ENCODE measurements at places on chromosomes 12 and 14.

DNA sequence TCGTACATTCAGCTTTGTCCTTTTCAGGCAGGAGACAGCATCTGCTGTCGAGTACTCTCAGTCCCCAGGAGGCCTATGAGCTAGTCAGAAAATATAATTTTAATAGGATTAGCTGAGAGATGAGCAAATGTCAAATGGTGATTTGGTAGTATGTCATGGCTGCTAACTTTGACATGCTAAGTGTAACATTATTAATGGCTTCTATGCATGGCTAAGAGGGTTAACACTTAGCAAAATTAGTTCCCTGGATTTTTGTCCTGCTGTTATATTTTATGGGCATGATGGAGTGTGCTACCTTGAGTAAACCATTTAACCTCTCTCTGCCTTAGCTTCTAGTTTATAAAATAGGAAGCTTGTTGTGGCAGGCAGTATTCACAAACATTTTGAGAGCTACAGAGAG is 2.9 kb upstream of the PCNX1 start:
- no peak for DNase-seq

DNA sequence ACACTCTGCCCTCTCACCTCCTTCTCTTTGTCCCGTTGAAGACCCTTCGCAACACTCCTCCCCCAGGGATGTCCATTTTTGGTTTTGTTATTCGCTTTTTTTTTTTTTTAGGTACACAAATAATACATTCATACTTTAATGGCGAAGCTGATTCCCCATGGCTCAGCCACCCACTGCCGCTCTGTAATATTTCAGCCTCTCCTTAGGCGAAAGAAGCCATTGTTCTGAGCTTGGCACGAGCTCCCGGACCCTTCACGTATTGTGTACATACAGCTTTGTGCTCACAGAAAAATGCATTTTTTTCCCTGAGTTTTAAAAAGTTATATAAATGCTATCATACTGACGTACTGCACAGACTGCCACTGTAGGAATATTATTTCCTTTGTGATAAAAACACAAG is 115.0 kb downstream of the TMEM132C start:
- no peak for DNase-seq

- no peak for DNase-seq
Observed at GRCh38 chr14:102187044-102187443, 47.3 kb downstream of the WDR20 start.

GRCh38 chr12:64192644-64193444 is 29.3 kb downstream of the KICS2 start:
- DNase-seq: peak; percentile 41

DNA sequence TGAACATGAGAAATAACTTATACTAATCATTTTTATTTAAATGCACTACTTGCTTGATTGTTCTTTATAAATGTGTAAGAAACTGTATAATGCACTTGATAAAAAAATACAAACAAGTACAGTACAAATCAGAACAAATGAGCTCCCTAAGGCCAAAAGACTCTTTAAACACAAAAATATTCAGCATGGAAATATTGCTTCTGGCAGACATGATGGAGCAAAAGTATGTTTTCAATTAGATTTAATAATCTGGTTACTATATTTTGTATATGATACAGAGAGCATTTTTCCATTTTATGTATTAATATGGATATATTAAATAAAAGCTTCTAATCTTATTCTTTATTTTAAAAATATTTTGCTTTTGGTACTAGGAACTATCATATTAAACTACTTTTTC is 800.2 kb upstream of the LRFN5 start:
- DNase-seq: no peak

GRCh38 chr12:120999191-121000120 is 16.8 kb downstream of the C12orf43 start:
- no peak for DNase-seq

DNA sequence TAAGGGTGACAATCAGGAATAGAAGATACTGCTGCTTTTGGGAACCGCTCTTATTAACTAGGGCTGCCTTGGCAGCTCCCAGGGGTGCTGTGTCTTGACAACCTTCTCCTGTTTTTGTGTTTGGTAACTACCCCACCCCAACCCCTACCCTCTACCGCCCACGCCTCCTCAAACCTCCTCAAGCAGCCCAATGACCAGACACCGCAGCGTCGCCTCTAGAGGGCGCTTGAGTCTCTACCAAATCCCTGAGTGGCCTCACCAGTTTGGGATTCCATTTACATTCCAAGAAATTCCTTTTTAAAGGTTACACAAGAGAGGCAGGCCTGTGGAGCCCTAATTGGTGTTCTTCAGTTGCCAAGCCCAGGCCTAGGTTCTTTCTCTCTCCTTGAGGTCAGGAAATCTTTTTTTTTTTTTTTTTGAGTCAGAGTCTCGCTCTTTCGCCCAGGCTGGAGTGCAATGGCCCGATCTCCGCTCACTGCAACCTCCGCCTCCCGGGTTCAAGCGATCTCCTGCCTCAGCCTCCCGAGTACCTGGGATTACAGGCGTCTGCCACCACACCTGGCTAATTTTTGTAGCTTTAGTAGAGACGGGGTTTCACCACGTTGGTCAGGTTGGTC is 72.4 kb upstream of the USP44 start:
- DNase-seq: peak; percentile 66

DNA sequence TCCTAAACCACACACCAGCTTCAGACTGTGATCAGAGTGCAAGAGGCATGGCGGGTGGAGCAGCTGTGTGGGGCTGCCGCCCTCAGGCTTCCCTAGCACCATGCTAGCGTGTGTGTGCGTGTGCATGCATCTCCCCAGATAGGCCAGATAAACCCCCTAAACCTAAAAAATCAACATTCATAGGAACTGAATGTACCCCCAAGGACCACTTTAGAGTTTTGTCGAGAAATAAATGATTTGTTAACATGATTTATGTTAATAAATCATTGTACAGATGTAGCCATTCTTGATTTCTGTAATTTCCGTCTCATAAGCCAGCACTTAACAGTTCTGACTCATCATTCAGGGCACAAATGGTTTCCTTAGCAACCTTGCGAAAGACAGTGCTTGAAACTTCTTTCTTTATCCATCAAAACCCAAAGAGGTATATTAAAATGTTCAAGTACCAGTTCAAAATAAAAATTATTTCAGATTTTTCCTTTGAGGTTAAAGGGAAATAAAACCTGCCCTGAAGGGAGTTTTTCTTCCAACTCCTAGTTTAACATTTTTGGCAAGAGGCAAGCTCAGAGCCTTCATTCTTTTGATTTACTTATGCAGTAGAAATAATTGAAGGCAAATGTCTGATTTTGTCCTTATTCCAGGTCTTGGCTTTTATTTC is 206.2 kb upstream of the RGS6 start:
- DNase-seq: no peak

DNA sequence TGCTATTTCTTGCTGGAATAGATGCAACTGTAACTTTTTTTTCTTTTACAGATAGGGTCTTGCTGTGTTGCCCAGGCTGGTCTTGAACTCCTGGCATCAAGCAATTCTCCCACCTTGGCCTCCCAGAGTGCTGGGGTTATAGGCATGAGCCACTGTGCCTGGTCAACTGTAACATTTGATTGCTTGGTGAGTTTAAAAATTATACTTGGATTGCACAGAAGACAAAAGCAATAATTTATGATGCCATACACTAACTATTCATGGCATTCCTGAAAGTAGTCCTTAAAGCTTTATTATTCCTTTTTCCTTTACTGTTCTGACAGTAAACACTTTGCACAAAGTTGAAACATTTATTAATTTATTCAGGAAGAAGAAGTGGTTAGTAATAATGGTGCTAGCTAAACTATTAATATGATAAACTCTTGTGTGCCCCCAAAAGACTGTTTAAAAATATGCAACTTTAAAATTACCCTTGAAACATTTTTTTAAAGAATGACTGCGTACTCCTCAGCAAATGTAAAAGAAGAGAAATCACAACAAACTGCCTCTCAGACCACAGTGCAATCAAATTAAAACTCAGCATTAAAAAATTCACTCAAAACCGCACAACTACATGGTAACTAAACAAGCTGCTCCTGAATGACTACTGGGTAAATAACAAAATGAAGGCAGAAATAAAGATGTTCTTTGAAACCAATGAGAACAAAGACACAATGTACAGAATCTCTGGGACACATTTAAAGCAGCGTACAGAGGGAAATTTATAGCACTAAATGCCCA is 8.3 kb downstream of the PTPRB start:
- DNase-seq: no peak

DNA sequence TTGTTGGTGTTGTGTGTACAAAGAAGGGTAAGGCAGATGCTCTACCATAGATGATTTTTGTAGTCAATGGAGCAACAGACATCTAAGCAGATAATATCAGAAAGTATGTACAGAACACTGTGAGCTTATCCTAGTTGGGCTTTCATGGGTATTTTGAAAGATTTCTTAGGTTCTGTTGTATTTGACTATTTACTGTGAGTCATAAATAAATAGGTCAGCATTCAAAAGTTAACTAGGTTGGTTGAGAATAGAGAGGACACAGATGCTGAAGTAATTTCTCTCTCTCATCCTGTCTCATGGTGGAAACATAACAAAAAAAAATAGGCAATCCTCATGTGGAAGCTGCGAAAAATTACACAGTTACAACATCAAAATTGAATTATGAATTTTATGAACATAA is 413.5 kb downstream of the CCDC91 start:
- no peak for DNase-seq

DNA sequence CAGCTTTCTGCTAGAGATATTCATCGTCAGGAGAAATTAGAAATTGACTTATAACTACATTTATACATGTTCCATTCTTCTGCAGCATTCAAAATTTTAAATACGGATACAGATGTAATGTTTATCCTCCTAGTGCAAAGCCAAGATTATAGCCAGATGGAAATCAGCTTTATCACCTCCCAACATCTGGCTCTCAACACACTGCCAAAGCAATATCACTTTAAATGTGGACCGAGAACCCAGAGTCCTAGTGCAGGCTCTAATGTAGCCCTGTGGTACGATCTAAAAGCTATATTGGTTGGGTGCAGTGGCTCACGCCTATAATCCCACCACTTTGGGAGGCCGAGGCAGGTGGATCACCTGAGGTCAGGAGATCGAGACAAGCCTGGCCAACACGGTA is 6.5 kb downstream of the MLH3 start:
- DNase-seq: no peak

DNA sequence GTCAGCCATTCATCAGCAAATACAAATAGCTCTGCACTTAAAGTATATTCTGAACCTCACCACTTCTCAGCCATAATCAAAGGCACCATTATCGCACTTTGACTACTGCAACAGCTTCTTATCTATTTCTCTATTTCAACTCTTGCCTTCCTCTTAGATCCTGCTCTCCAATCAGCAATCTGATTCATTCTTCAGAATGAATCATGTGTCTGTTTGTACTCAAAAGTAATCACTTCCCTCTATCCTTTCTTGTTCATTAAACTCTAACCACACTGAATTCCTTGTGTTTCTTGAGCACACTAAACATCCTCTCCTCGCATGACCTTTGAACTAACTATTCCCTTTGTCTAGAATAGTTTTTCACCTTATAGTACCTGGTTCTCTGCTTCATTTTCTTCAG is 12.8 kb upstream of the OR4E1 start:
- DNase-seq: no peak

- DNase-seq: no peak
Observed at GRCh38 chr12:108123402-108123801, 5.7 kb upstream of the WSCD2 start.

GRCh38 chr12:102567031-102567985 is 86.9 kb upstream of the IGF1 start:
- DNase-seq: no peak

DNA sequence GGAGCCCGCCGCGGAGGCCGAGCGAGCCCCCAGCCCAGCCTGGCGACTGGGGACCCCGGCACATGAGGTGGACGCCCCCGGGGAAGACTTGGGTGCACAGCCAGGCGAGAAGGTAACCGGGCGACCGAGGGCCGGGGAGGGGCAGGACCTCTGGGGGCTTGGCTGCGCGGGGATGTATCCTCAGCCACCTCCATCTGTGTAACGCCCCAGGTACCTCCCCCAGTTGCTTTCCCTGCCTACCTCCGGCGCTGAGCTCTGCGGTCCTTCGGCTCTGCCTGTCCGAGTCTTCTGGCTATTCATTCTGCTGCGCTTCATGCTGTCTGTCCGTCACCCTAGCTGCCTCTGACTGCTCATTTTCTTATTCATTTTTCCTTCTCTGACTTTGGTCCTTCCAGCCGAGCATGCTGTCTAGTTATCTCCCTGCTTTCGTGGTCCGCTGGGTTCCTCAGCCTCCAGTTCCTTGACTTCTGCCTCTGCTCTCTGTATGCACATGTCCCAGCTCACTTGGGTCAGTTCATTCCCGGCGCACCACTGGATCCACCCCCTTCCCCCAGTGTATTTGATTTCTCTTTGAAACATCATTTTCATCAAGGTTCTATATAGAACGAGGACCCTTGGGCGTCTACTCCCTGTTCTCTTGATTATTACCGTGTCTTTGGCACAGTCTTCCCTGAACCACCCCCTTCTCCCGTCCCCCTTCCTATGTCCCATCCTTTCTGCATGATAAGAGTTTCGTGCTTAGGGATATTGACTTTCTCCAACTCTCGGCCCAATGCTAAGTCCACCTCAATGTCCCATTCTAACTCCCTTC is 612 bp downstream of the PHC1 start:
- DNase-seq: peak; percentile 73

DNA sequence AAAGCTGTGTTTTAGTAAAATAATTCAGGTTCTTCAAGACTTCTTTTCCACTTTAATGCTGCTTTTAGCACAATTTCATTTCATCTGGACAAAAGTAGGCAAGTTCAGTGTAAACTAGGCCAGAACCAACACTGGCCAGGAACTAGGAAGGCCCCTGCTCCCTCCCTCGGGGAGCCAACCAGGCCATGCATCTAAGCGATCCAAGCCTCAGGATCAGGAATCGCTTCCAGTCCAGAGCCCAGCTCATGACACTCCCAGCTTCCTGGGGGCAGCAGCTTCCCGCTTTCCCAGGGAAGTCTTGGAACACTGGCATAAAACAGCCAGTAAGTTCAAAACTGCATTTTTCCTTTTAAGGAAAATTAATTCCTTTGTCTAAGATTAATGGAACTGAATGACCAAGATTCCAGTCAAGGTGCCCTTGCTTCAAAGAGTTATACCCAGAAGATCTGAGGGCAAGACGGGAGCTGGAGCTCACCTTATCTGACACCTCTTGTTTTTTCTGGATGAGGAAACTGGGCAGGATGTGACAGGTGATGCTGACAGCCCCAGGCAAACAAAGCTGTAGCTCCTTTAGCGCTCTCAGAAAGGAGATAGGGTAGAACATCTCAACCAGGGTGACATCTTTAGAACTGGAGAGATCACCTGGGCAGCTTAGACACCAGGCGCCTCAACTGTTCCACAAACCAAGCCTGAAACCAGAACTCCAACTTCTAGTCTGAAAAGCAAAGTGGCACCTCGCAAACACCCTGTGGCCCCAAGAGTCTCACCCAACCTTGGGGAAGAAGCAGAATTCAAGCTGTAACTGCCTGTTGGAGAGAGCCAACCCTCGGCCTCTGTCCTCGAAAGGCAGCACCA is 61.4 kb upstream of the PNMA1 start:
- no peak for DNase-seq

DNA sequence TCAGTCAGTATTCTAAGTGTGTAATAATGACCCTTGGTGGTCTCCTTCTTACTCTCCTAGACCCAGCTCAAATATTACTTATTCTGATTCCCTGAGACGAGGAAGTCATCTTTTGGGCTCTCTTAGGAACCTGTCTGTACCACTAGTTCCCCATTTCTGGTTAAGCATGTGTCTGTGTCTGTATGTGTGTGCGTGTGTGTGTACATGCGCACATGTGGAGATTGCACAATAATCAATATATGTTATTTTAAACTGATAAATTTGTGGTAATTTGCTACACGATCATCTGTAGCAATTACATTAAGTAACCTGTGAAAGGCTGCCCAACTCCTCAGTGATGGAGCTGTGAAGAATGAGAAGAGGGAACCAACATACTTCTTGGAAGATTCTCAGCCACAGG is 132.2 kb downstream of the ASCL4 start:
- DNase-seq: no peak
